ENCODE measurements at places on chromosomes 5 and 9.

GRCh38 chr5:98504505-98504904 lies 269.0 kb upstream of the RGMB start:
- no peak for DNase-seq

DNA sequence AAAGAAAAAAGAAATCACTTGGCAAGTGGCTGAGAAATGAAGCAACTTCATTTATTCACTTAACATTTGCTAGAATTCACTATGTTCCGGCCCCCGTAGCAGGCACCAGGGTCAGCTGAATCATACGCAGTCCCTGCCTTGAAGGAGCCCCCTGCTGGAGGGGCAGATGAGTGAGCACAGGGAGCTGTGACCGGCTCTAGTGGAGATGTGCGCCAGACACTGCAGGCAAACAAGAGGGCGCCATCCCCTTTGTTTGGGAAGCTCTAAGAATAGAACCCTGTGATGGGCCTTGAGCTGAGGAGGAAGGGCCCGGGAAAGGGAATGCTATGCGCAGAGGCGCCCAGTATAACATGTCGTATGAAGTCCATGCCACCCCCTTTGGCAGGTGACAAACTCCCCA lies 20.2 kb upstream of the RPL26L1 start:
- peak; percentile 59 for DNase-seq

GRCh38 chr5:117131876-117132275 lies 557.3 kb upstream of the SEMA6A start:
- DNase-seq: no peak

GRCh38 chr9:12368569-12368968 lies 324.6 kb upstream of the TYRP1 start:
- DNase-seq: no peak

DNA sequence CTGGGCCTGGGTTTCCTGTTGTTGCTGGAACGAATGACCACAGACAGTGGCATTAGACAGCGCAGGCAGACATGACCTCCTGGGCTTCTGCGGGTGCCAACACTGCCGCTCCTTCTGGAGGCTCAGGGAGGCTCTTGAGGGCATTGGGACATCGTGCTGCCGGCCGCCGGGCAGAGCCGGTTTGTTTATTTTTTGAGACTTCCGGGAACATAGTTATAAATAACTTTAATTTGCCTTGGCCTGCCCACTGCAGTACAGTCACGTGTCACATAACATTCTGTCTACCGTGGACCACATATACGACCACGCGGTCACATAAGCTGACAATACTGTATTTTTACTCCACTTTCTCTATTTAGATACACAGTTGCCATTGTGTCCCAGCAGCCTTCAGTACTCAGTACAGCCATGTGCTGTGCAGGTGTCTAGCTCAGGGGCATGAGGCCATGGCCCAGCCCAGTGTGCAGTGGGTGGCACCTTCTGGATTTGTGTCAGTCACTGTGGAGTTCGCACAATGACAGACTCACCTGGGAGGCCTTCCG lies 8.2 kb upstream of the TOR4A start:
- no peak for DNase-seq
